ENCODE measurements at places on chromosomes 3 and 15.

GRCh38 chr3:157368171-157368570 lies 68.5 kb upstream of the PTX3 start:
- no peak for DNase-seq

DNA sequence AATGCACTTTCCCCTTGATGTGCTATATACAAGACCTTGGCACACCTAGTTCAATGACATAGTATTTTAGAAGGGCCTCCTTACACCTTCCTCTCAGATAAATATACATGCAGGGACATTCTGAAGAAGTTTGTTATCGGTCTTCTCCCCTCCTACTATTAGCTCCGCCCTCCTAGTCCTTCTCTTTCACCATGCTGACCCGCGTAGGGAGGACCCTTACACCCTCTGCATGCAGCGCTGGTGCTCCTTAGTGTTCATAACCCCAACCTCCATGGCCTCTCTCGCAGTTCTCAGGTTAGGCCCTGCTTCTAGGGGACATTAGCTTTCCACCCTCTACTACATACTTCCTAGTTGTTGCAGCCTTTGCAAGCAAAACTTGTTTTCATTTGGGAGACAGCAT lies 146.4 kb downstream of the PGPEP1L start:
- DNase-seq, result no peak

GRCh38 chr3:42749753-42750231 lies 23.3 kb downstream of the CCDC13 start:
- no peak for DNase-seq

GRCh38 chr3:12455740-12456139 lies 28.5 kb upstream of the TSEN2 start:
- no peak for DNase-seq

GRCh38 chr3:129424185-129424841 lies 4.1 kb downstream of the EFCAB12 start:
- DNase-seq, result no peak

DNA sequence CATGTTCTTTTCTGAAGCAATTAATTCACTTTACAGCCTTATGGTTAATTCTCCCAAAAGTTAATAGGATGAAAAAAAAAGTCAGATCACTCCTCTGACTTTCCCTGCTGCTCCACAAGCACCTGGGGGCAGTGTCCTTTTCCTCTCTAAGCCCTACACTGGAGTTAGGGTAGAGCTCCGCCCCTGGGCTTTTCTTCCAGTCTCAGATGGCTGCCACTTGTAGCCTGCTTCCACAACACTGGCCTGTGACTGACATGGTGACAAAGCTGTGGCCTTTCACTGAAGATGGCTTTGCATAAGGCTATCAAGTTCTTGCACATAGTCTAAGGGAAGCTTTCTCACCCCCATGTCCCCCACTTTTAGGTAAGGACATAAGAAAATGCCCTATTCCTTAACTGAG lies 1.3 kb upstream of the MON1A start:
- DNase-seq, result no peak
